ENCODE measurements at places on chromosomes 12 and 14. TPM values are rescaled to one million over a fixed set of nuclear protein-coding genes. Genes with fewer than 3 reads are reported as not detected.

GRCh38 chr12:76571256-76571655 is 11.7 kb upstream of the OSBPL8 start:
- no peaks in the 10 kb centered on the region for H3K27me3 ChIP-seq
- no peak overlapping the region for H3K4me3 ChIP-seq
- H3K36me3 ChIP-seq = no peaks in the 10 kb centered on the region
- no peaks in the 10 kb centered on the region for H3K4me1 ChIP-seq
- H3K27ac ChIP-seq = no peak overlapping the region

DNA sequence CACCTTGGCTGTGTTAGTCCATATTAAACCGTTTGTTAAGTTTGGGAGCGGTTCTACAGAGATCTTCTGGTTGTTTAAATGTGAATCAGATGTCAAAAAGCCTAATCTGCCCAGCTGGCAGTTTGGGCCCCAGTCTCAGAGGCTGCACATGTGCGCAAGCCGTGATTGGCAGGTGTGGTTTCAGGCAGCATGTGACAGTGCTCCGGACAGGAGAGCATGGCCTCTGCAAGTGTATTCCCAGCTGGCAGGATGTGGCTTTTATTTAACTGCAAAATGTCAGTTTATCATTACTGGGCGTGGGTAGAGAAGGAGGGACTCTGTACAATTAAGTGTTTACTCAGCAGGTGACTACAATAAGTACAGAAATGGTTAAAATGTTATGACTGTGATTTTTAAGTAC is 77.5 kb downstream of the PELI2 start:
- no peak overlapping the region for H3K4me3 ChIP-seq
- H3K36me3 ChIP-seq = no peaks in the 10 kb centered on the region
- no peak for DNase-seq
- 0 out of 2 replicates have a peak, but pooled peaks cover 5% of the 10 kb centered on the region for H3K27me3 ChIP-seq
- no peaks in the 10 kb centered on the region for H3K4me1 ChIP-seq
- H3K27ac ChIP-seq = no peak overlapping the region

GRCh38 chr12:103833095-103833775 is 7.8 kb downstream of the NT5DC3 start:
- H3K4me1 ChIP-seq = no peaks in the 10 kb centered on the region
- DNase-seq = no peak
- H3K27ac ChIP-seq = no peak overlapping the region
- no peaks in the 10 kb centered on the region for H3K27me3 ChIP-seq

- peaks cover 12% of the 10 kb centered on the region for H3K4me1 ChIP-seq
- no peak for DNase-seq
- H3K27me3 ChIP-seq = no peaks in the 10 kb centered on the region
- no peaks in the 10 kb centered on the region for H3K36me3 ChIP-seq
Observed at GRCh38 chr12:112905451-112906089, 1.2 kb upstream of the OAS1 start.

GRCh38 chr12:54579258-54579657 is 9.2 kb downstream of the PPP1R1A start:
- peaks cover 14% of the 10 kb centered on the region for H3K27me3 ChIP-seq
- H3K36me3 ChIP-seq = no peaks in the 10 kb centered on the region
- H3K4me3 ChIP-seq = no peak overlapping the region

DNA sequence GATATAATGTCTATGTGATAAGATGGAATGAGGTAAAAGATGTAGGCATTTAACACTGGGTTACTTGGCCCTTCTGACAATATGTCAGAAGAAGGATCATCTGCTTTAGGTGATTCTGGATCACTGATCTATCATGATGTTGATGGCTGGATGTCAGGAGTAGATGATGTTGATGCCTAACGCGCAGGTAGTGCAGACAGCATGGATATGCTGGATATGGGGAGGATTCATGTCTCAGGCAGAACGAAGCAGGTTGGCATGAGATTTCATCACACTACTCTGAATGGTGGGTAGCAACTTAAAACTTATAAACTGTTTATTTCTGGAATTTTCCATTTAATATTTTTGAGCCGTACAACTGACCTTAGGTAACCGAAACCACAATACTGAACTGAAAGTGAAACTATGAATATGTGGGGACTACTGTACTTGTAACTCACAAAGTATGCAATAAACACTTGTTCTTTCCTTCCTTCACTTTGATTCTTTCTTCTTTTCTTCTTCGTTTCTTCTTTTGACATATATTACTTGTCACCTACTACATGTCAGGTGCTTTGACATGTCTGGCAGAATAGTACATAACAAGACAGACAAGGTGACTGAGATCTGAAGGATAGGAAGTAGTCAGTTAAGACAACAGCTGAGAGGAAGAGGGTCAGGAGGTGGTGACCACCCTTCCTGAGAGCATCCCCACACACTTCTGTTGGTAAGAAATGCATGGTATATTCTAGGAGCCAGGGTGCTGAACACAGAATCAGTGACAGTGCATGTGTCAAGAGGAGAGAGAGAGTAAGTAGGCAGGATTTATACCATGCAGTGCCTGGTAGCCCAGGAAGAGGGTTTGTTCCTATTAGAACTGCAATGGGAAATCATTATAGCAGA is 238.8 kb downstream of the PPFIA2 start:
- H3K4me1 ChIP-seq = no peaks in the 10 kb centered on the region
- no peak overlapping the region for H3K27ac ChIP-seq
- no peaks in the 10 kb centered on the region for H3K27me3 ChIP-seq
- no peaks in the 10 kb centered on the region for H3K36me3 ChIP-seq
- no peak overlapping the region for H3K4me3 ChIP-seq

DNA sequence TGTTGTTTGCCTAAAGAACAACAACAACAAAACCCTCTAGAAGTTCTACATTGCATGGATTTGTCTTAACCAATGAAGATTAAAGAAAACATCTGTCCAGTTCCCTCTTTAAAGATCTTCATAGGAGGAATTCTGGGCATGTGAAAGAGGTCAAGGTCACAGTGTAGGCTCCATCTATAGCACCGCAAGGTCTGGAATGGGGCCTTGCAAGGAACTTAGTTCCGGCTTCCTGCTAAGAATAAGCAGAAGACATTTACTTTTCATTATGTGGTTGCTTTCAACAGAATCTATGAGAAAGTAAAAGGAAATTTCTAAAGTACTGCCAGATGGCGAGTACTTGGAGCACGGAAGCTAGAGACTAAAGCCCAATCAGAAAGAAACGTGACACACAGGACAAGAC is 57.2 kb upstream of the GNPNAT1 start:
- no peak overlapping the region for H3K4me3 ChIP-seq
- no peaks in the 10 kb centered on the region for H3K36me3 ChIP-seq
- H3K27ac ChIP-seq = no peak overlapping the region
- no peak for DNase-seq
- no peaks in the 10 kb centered on the region for H3K27me3 ChIP-seq

Gene TMEM106C
- total RNA-seq = 94.7 TPM

Gene LIN7A
- total RNA-seq = 1.5 TPM

Gene BDKRB1
- not detected for total RNA-seq

Gene ATP2B1
- total RNA-seq = 62.4 TPM
